ENCODE measurements at places on chromosomes 13 and 19.

- no peak for DNase-seq
Observed at GRCh38 chr13:40596484-40596883, 70.0 kb downstream of the FOXO1 start.

DNA sequence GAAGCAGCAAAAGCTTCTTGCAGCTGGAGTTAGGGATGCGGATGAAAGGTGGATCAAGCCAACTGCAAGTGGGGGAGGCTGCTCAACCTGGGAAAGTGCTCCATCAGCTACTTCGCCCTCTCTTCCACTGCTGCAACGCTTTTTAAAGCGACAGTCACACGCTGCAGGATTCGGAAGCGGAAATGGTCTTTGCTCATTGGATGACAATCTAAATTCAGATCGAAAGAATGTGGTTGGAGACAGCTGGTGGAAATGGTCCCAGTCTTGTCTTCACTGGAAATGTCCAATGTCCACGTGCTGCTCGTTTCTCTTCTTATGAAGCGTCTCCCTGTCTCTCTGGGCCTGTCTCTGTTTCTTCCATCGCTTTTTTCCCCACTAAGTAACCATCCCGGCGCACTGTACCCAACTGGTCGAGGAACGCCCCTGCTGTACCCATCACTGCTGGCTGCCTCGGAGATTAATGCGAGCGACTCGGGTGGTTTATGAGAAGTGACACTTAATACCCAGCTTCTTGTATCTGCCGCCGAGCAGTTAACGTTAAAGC lies 2.1 kb upstream of the FGF9 start:
- DNase-seq, result peak; percentile 47

- DNase-seq, result no peak
Observed at GRCh38 chr13:20402881-20403280, 122.8 kb downstream of the CRYL1 start.

- DNase-seq, result no peak
Observed at GRCh38 chr13:37364007-37364406, 234.6 kb downstream of the POSTN start.

DNA sequence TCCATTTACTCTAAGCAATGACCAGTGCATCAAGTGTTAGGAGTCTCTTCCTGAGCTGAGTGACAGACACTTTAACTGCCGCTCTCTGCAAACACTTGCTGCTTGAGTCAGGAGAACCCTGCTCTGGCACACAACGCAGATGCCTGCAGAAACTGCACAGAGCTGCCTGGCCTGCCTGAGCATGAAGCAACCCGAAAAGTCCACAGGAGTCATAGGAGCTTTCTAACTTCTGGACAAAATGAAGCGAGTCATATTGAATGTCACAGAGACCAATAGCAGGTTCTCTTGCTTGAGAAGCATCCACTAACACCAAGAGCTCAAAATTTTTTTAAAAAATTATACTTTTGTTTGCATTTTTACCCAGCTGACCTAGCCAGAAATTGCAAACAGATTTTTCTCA lies 232.4 kb downstream of the LHFPL6 start:
- DNase-seq, result no peak

DNA sequence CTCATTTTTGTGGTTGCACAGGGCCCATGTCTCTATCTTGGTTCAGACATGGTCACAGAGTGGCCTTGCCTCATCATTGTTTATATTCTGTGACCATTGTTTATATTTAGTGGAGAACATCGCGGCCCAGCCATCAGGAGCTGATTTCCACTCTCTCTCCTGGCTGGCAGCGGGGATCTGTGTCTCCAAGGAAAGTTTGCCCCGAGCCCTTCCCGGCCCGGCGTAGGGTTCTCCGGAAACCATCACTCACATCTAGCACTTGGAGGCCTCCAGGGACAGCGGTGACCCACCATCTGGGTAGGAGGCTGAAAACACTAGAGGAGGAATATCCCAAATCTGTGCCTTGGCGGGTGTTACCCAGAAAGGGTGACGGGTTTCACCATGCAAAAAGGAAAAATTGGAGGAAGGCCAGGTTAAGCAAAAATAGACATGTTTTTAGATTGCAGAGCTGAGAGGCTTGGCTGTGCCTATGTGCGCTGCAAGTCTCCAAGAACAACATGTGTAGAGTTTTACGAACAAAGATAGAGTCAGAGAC lies 726 bp upstream of the ZNF358 start:
- no peak for DNase-seq

DNA sequence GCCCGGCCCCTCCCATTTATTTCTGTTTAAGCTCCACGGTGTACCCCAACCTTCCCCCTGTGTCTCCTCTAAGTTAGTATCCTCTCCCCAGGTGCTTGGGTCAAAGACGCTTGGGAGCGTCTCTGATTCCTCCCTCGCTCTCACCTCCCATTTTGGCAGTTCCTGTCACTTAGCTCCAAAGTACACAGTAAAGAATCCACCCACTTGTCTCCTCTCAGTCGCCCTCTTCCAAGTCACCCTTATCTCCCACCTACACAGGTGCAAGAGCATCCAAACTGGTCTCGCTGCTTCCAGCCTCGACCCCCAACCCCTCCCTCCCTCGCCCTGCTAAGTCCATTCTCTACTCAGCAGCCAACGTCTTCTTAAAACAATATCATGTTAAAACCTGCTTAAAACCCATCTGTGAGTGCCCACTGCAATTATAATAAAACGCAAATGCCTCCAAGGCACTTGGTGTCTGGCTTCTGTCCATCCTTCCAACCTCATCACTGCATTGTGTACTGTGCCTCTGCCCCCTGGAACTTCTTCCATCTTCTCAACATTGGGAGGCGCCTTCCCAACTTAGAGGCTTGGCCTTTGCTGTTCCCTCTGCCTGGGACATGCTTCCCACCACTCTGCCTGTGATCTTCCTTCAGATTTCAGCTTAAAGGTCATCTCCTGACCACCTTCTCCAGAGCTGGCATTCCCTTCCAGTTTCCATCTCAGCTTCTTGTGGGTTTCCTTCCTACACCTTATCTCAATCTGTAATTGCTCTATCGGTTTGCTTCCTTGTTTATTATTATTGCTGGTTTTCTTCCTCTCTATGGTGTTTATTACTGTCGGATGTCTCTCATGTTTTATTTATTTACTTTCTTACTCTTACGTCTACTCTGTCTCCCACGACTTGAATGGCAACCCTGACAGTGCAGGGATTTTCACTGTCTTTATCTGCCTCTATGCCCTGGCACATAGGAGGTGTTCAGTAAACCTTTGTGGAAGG lies 9.5 kb upstream of the KLK14 start:
- DNase-seq, result no peak

Data from right forelimb (tissue), 1 donor.